SK-N-MC (cell line): ENCODE measurements at places on chromosomes 13 and 19.

DNA sequence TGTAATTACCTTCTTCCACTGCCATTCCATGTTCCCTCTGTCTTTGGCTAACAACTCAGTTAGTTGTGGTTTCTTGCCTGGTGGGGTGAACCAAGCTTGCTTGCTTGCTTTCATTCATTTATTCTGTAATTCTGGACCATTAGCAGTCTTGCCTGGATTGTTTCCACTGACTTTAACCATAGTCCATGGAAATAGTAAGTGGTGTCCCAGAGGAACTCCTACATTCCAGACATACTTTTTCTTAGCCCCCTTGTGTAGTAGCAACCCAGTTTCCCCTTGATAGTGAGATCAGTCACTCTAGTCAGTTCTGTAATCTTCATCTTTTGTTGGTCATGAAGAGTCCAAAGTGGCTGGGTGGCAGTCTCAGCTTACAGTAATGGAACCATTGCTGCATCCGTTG, 23.2 kb downstream of the PDS5B start:
- DNase-seq: no peak

GRCh38 chr19:50797781-50798658, 7.8 kb downstream of the ACP4 start:
- DNase-seq: no peak

GRCh38 chr19:51097796-51098195, 10.4 kb downstream of the CTU1 start:
- no peak for DNase-seq

DNA sequence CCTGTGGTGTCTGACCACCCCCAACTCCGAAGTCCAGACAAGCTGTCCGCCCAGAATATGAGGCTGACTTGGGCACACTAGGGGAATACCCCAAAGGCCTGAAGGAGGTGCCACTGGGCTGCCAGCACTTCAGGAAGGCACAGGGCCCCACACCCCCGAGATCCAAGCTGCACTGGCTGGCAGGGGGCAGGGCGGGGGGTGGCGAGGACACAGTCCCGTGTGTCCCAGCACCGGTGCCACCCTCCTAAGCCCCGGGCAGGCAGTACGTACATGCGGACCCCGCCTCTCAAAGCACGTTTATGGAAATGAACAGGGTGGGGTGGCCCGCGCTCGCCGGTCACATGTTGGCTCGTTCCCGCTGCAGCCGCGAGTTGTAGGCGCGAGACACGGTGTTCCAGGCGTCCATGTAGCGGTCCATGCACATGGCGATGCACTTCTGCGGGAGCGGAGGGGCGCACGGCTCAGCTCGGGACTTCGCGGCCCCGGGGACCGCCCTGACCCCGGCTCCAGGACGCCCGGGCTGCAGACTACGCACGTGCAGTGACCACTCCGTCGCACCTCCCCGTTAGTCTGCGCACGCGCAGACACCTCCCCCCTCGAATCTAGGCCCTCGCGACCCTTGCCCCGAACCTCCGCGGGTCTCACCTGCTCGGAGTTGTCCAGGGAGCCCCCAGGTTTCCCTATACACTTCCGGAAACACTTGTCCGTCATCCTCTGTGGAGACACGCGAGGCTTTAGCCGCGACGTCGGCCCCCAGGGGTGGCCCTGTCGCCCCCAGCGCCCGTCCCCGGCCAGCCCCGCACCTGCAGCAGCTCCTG, 566 bp downstream of the TIMM13 start:
- DNase-seq: no peak

- no peak for DNase-seq
Measured at GRCh38 chr13:84249463-84249862, 367.2 kb upstream of the SLITRK1 start.

DNA sequence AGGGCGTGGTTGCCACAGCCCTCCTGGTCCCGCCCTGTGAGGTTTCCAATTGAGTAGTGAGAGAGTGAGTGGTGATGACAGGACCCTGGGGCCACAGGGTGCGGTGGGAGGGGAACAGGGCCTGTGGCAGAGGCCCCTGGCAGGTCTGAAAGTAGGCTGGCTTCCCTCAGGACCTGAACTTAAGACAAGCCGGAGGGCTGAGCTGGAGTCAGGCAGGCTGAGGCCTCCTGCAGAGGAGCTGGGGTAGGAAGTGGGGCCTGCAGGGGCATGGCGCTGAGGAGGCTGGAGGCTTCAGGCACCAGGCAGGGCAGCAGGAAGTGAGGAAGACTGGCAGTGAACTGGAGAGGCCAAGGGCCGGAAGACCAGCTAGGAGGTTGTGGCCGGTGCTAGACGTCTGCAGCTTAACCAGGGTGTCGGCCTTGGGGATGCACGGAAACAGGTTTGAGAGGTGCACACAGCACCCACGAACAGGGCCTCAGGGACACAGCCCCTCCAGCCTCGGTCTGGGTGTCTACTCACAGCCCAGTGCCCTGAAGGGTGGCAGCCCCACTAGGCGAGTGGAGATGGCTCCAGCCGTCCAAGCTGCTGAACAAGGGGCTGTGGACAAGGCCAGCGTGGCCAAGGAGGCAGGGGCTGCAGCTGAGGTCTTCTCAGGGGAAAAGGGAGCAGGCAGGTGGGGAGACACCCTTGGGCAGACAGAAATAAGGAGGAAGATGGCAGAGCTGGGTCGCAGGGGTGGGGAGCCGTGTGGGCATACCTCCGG, 17.8 kb downstream of the POP4 start:
- DNase-seq: no peak

- no peak for DNase-seq
Measured at GRCh38 chr13:72559716-72560115, 167.7 kb downstream of the MZT1 start.

DNA sequence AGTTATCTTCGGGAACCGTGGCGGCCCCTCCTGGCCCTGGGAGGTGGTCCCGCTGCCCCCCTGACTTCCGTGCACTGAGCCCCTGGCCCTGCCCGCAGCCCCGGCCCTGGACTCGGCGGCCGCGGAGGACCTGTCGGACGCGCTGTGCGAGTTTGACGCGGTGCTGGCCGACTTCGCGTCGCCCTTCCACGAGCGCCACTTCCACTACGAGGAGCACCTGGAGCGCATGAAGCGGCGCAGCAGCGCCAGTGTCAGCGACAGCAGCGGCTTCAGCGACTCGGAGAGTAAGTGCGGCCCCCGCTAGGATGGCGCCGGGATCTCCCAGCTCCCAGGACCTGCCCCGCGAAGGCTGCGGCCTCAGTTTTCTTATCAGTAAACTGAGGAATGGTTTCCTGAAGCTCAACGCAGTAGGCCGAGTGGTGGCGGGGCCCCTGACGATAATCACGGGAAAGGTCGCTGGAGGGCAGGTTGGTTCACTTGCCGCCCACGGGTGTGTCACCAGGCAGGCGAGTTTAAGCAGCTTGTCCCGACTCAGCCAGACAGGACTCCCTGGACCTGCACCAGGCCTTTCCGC, 924 bp downstream of the RGCC start:
- no peak for DNase-seq

GRCh38 chr13:32537580-32538142, 934 bp downstream of the N4BP2L2 start:
- DNase-seq: no peak

DNA sequence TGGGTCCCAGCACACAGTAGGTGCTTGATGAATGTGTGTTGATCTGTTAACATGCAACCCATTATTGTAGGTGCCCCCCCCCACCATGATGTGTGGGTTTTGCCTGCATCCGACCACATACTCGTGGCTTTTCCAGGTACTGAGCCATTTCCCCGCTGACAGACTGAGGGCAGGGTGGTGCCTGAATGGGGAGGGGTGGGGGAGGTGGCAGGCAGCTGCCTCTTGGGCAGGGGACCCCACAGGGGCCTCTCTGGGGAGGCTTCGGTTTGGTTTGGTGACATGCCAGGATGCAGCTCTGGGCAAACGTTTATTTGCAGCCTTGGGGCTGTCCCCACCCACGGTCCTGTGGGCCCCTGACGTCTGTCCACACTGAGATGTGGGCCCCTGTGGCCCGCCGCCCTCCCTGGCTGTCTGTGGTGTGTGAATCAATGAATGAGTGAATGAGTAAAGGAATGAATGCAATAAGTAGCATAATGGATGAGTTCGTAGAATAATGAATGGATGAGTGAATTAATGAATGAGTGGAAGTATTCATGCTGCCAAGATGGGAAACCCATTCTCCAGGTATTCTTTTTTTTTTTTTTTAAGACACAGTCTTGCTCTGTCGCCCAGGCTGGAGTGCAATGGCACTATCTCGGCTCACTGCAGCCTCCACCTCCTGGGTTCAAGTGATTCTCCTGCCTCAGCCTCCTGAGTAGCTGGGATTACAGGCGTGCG, 9.0 kb upstream of the JUND start:
- no peak for DNase-seq
